H1 (cell line): ENCODE measurements at places on chromosomes 3 and 15. TPM values are rescaled to one million over a fixed set of nuclear protein-coding genes. Genes with fewer than 3 reads are reported as not detected.
A peak's percentile ranks its signal among the peaks of the same experiment; 100 is the strongest.

TM4SF1 gene
- 0.26 and 1.5 TPM in 2 replicates for total RNA-seq

GABRR3 gene
- total RNA-seq: not detected in 2 replicates

AQP9 gene
- total RNA-seq: not detected in 2 replicates

SH2D7 gene
- total RNA-seq: not detected in 2 replicates

DNA sequence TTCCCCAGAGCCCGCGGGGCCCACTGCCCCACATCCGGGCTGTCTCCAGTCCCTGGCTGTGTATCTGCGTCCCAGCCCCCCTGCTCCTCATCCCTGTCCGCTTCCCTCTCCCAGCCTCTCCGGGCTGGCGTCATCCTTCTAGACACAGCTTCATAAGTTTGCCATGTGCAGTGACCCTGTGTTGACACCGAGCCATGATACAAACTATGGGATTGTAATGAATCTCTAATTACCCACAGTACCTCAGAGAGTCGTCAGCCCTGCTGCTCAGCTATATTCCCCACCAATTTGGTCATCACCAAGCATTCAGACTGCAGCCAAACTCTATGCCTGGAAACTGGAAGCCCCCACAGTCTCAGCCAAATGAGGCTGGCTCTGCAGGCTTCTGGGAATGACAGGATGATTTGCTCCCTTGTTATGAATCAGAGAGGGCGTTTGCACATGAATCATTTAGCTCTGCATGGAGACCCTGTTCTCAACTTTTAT, 466.1 kb upstream of the ATP11B start:
- no peak overlapping the region for H3K4me3 ChIP-seq
- peaks cover 18% of the 10 kb centered on the region for H3K4me1 ChIP-seq
- no peak for DNase-seq
- no peak overlapping the region; the same call in 1 of the 2 replicates for H3K27ac ChIP-seq

- DNase-seq: no peak
- H3K27me3 ChIP-seq: no peaks in the 10 kb centered on the region
- no peaks in the 10 kb centered on the region for H3K36me3 ChIP-seq
- H3K27ac ChIP-seq: no peak overlapping the region
- no peak overlapping the region for H3K4me3 ChIP-seq
- H3K4me1 ChIP-seq: no peaks in the 10 kb centered on the region; the same call in 1 of the 2 replicates
Measured at GRCh38 chr3:173743111-173743510, 345.6 kb downstream of the NLGN1 start.

DNA sequence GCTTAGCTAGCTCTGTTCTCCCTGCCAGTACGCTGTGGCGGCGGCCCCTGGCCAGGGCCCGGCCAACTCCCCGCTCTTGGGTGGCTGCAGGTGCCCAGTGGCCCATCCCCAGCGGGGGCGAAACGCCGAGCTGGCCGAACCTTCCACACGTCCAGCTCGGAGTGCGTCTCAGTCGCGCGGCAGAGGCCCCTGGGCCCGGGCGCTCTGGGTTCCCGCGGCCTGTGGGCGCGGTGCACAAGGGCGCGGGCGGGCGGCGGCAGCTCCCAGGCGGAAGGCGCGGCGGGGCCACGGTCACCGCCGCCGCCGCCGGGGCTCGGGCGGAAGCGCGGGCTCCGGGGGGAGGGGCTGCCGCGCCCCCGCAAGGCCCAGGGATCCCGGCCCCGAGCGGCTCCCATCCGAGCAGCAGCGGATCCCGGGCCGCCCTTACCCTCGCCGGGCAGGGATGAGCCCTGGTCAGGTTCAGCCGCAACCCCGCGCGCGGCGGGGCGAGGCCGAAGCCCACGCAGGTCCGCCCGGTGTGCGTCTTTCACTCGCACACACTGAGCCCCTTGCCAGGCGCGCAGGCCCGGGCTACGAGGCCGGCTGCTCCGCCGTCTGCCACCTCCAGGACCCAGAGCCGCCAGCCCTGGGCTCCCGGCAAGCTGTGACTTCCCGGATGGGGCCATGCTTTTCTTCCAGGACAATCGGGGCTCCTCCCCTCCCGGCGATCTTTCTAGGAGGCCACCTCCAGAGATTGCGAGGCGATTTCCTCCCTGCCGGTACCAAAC, 54.2 kb downstream of the CCDC54 start:
- H3K4me3 ChIP-seq: peak overlapping the region; percentile 76
- H3K27ac ChIP-seq: peak overlapping the region; percentile 66; the same call in 1 of the 2 replicates
- H3K27me3 ChIP-seq: no peaks in the 10 kb centered on the region
- no peaks in the 10 kb centered on the region for H3K36me3 ChIP-seq
- no peaks in the 10 kb centered on the region; the same call in 1 of the 2 replicates for H3K4me1 ChIP-seq

DNA sequence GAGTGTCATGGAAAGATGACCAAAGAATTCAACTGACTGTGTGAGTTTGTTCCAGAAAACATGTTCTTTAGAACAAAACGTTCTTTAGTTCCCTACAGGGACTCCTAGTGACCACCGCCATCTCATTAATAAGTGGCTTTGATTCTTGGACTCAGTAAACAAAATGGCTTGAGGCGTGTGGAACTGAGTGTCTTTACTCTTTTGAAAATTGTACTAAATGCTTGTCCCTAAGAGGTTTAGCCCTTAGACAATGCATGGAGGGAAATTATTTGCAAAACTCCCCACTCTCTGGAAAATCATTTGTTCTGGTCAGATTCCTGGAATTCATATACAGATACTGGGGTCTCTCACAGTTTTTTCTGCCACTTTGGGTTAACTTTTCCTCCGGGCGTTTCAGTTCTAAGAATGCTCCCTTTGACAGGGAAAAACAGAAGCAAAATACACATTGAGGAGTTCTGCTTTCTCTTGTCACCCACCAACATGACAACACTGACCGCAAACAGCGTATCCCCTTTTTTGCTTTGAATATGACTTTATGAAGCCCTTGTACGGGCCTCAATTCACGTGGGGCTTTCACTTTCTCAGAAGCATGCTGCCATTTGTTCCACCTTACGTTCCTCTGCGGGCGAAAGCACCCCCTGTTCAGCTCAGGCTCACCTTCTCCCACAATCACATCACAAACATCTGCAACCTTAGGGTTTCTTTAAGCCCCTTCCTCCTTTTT, 15.3 kb upstream of the NRROS start:
- H3K27me3 ChIP-seq: no peaks in the 10 kb centered on the region
- H3K27ac ChIP-seq: no peak overlapping the region
- no peaks in the 10 kb centered on the region for H3K36me3 ChIP-seq
- no peak overlapping the region for H3K4me3 ChIP-seq
- H3K4me1 ChIP-seq: peaks cover 3% of the 10 kb centered on the region

DNA sequence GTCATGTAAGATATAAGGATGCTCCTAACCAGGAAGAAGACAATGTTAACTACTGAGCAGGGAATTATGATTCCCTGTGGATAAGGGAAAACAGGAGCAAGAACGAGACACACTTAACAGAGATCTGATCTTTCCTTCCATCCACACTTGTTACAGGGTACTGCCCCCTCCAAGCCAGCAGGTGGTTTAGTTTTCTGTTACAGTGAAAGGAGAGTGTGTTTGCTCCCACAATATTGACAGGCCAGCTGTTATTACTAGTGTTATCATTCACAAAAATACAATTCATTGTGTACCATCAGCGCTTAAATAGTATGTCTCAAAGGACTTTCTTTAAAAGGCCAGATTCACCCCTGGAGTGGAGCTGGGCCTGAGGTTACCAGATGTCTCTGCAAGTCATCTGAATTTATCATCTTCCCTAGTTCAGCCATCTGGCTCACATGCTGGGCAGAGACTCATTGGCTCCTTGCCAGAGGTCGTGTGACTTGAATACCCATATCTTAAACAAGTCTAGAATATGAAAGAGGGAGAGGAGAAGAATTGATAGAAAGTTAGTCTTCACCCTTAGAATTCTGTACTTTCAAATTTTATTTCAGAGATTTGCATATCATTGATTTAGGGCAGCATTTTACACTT, 16.8 kb upstream of the FMN1 start:
- H3K27me3 ChIP-seq: no peaks in the 10 kb centered on the region
- no peak for DNase-seq
- no peak overlapping the region for H3K4me3 ChIP-seq
- H3K4me1 ChIP-seq: no peaks in the 10 kb centered on the region
- no peaks in the 10 kb centered on the region for H3K36me3 ChIP-seq

DNA sequence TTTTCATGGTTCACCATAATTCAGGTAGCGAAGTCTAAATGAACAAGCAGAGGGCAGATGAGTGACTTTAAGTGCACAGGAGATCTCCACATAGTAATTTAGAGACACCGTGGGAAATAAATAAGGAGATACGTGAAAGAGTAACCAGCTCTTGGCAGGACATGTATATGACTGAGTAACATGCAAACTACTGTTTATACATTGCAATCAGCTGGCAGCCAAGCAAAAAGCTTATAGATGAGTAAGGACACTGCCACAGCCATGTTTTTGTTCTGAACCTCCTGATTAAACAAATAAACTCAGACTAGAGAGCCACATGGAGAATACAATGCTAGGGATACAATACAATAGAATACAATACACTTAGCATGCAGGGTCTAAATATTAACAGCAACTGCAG, 252.4 kb downstream of the FHIT start:
- H3K36me3 ChIP-seq: no peaks in the 10 kb centered on the region
- H3K27ac ChIP-seq: no peak overlapping the region
